ENCODE measurements at places on chromosomes 13 and 19. TPM values are rescaled to one million over a fixed set of nuclear protein-coding genes. Genes with fewer than 3 reads are reported as not detected.

- DNase-seq: peak; percentile 43
Measured at GRCh38 chr19:18939922-18940768, 872 bp downstream of the HOMER3 start.

GRCh38 chr13:84543962-84544361 lies 661.7 kb upstream of the SLITRK1 start:
- no peak for DNase-seq

DNA sequence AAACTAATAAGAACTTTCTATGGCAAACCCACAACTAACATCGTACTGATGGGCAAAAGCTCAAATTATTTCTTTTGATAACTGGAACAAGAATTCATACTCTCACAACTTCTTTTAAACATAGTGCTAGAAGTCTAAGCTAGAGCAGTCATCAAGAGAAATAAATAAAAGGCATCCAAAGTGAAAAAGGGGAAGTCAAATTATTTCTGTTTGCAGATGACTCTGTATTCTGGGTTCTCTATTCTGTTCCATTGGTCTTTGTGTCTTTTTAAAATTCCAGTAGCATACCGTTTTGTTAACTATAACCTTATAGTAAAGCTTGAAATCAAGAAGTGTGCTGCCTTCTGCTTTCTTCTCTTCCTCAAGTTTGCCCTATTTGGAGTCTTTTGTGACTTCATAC lies 1215.9 kb downstream of the UQCRFS1 start:
- no peak for DNase-seq

DNA sequence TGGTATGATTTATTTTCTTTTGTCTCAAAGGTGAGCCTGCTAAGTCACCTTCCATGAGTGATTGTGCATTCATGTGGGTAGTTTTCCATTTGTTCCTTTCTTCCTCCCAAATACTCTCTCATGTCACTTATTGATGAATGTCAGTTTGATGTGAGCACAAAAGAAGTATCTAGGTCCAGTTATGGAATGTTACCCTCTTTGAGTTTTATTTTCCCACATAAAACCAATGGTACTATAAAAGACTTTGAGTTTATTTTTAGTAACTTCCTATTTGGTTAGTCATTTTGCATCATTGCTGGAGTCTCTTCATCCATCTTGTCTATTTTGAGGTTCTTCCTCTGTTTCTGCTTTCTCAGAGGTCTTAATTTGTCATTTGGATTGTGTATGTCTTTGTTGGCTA lies 321.3 kb downstream of the GPC6 start:
- no peak for DNase-seq

MATK gene
- total RNA-seq: 20.5 TPM

THSD8 gene
- total RNA-seq: 4.7 TPM

DACH1 gene
- total RNA-seq: 0.03 TPM
